Activated CD4-positive, alpha-beta T cell treated with anti-CD3 and anti-CD28 coated beads for 4 hours (primary cell): ENCODE measurements at places on chromosomes 1 and 21.

GRCh38 chr1:171251042-171251951 is 3.0 kb downstream of the FMO1 start:
- DNase-seq, result peak; percentile 6

DNA sequence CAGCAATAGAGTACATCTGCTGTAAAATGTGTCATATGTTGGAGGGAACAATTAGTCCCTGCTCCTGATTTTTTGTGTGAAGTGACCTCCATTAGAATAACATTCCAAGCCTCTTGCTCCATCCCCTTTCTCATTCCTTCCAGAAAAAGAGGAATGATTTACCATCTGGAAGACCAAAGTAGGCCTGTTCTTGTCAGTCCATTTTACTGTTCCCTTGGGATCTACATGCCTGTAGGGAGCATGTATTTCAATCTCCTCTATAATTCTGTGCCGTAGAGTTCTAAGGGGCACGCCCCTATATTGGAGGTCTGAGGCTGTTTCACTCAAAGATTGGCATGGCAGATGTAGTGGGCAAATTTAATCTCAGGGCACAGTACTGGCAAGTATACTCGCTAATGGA is 48.8 kb upstream of the MAN1A2 start:
- DNase-seq, result no peak

- no peak for DNase-seq
Measured at GRCh38 chr1:231020816-231021215, 19.2 kb downstream of the FAM89A start.

DNA sequence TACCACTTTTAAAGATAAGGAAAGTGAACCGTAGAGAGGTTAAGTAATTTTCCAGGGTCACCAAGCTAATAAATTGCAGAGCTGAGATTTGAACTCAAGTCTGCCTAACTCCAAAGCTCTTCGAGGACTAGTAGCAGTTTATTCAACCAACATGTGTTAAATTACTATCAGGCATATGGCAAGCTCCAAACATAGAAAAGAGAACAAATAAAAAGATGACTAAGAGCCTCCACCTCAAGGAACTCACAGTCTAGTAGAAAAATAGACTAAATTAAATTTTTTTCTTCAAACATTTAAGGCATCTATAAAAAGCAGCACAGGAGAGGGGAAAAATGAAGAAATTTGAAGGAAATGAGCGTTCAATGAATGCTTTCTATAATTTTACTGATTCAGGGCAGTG is 22.2 kb downstream of the SLC9C2 start:
- no peak for DNase-seq

GRCh38 chr21:34221331-34222030 is 142.3 kb upstream of the KCNE2 start:
- no peak for DNase-seq

DNA sequence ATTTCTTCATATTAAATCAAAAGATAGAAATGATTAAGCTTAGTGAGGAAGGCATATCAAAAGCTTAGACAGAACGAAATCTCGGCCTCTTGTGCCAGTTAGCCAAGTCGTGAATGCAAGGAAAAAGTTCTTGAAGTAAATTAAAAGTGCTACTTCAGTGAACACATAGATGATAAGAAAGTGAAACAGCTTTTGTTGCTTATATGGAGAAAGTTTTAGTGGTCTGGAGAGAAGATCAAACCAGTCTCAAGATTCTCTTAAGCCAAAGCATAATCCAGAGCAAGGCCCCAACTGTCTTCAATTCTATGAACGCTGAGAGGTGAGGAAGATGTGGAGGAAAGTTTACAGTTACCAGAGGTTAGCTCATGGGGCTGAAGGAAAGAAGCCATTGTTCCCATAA is 88.4 kb downstream of the ADGRL2 start:
- DNase-seq, result no peak

DNA sequence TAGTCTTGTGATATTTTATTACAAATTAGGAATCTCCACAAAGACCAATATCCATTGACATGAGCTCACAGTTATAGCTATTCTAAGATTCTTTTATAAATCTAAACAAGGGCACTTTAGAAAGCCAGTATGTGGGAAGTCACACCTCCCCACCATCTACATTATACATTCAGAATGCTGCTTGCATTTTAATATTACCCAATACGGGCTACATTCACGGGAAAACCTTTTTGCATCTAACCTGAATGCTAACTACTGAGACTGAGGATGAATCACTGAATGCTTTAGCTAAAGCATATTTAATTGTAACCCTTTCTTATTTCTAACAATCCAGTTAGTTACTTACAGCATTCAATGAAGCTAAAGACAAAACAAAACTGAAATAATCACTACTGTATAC is 53.1 kb downstream of the PCSK9 start:
- no peak for DNase-seq

GRCh38 chr1:28663871-28664470 is 4.6 kb upstream of the GMEB1 start:
- no peak for DNase-seq

DNA sequence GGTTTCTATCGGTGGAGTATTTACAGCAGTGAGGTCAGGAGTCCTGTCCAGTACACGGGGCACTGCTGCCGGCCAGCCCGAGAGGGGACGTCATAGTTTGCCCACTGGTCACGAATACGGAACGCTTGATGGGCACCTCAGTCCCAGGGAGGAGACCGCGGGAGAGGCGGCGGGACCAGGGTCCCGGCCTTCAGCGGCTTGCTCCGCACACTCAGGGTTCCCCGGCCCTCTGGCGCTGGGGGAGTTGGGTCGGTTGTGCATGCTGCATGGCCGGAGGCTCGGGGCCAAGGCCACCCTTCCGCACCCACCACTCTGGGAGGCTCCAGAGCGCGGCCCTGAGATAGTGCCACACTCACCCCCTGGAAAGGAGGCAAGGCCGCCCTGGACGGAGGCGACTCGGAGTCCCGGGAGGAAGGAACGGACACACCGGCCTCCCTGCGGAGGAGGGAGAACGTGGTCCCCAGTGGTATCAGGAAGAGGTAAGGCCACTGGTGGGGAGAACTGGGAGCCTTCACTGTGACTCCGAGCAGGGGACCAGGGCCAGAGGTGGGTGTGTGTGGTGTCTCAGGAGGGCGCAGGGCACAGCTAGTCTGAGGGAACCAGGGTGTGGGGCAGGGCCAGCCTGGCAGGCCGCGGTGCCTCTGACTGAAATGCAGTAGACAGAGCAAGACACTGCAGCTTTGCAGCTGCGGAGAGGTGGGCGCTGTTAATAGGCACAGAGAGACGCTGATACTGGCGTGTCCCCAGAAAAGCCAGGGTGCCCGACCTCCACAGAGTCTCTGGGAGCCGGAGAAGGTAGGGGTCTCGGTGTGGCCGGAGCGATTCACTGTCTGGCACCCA is 28.6 kb upstream of the PRSS38 start:
- no peak for DNase-seq

DNA sequence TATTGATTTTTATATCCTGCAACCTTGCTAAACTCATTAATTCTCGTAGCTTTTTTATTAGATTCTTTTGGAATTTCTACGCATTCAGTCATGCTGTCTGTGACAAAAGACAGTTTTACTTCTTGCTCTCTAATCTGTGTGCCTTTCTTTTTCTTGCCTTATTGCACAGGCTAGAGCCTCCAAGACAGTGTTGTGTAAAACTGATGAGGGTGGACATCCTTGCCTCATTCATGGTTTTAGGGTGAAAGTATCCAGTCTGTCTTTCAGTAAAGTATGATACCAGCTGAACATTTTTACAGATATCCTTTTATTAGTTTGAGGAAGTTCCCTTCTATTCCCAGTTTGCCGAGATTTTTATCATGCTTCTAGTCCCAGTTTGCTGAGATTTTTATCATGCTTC is 133.8 kb downstream of the HS2ST1 start:
- no peak for DNase-seq

DNA sequence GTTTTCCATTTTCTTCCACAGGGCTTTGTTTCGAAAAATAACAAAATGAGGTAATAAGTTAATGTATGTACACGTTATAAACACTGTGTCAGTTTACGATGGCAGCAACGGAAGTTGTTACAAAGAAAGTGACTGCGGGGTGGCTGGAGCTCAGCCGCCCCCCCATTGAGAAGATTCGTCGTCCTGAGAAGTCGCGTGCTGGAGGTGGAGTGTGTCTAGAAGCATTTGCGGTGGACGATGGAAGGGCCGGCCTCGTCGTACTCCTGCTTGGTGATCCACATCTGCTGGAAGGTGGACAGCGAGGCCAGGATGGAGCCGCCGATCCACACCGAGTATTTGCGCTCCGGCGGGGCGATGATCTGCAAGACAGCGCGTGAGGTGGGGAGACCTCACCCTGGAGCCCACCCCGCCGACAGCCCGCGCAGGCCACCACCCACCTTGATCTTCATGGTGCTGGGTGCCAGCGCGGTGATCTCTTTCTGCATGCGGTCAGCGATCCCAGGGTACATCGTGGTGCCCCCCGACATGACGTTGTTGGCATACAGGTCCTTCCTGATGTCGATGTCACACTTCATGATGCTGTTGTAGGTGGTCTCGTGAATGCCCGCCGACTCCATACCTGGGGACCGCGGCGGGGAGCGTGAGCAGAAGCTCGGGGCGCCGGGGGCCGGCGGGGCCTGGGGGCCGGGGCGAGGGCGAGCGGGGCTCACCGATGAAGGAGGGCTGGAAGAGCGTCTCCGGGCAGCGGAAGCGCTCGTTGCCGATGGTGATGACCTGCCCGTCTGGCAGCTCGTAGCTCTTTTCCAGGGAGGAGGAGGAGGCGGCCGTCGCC is 2.4 kb downstream of the ACTA1 start:
- no peak for DNase-seq

DNA sequence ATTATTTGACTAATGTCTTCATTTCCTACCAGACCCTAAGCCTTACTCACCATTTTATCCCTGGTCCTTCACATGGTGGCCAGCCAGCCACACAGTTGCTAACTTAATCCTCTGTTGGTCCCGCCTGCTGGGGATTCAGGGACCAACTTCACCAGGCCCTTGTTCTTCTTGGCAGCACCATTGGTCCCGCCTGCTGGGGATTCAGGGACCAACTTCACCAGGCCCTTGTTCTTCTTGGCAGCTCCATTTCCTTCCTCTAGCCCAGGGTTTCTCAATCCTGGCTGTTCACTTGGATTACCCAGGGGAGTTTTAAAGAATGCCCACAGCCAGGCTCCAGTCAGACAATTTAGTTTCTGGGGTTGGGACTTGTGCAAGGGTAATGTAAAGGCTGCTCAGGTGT is 233.1 kb upstream of the CSF3R start:
- DNase-seq, result no peak

DNA sequence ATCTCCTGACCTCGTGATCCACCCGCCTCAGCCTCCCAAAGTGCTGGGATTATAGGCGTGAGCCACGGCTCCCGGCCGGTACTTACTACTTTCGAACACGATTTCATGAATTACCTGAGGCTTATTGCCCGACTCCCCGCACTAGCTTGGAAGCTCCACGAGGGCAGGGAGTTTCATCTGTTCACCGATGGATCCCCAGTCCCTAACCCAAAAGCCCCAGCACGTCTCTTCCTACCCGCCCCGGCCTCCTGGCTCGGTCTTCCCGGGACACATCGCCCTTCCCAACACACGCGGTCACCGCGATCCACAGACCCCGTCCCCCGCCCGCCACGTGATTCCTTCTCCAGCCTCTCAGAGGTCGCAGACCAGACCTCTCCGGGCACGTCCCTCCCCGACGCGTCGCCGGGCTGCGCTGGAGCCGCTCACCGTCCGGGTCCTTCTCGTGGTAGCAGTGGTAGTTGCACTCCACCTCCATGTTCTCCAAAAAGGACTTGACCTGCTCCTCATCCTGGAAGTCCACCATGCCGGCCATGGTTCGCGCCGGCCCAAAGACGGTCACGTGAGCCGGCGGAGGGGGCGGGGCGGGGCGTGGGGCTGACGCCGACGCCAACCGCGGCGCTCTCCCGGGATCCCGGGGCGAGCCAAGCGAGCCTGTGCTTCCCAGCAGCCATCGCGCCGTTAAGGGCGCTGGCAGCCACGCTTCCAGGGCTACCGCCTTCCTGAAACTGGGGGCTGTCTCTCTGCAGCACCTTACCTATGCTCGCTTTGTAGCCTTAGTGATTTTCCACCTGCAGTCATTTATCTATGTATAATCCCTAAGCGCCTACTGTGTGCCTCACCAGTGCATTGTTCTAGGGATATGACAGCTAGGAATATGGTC is at the start of gene COA7:
Gene COA7 (minus strand): TSS at position 553 of the 880 bp plus-strand sequence. CDS start 21 bp downstream, at position 532.
- peak; percentile 43 for DNase-seq

DNA sequence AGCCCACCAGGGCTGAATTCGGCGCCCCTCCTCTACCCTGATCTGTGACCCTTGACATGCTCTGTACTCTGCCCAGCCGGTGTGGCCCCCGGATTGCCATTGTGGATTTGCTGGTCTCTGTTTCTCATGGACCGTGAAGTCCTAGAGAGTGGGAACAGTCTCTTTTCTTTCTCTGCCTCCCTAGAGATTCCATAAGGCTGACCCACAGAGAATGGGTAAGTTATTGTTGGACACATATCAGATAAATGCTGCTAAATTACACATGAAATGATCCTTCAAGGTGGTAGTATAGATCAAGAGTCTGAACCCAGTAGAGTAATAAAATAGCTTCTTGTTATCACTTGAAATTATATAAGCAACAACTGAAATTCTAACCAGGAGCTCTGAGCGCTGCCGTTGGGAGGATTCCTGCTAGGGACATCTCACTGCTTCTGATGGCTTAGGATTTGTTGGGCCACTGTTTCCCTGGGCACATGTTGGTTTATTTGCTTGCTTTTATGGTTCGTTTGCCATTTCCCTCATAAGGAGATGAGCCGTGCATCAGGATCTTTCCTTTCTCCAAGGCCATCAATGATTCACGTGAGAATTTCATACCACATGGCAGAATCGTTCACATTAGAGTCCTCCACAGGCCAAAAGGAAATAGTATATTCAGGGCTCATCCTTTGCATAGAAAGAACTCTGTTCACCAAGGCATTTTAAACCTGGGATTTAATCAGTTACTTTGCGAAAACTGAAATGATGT is 111.9 kb downstream of the ZBTB18 start:
- DNase-seq, result no peak

DNA sequence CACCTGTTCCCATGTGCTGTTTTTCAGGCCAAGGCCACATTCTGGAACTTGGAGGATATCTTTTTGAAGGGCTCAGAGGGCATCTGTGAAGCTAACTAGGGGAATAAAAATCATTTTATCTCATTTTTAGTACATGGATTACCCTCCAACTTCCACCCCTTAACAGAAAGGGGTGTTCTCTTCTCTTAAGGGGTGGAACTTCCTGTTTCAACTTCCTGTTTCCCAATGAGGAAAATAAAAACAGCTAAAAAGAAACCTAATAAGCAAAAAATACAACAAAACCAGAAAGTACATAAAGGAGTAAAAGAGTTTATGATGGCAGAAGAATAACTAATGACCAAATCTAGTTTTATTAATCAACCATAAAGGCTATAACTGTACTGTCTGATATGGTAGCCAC is 24.8 kb upstream of the SLC22A15 start:
- no peak for DNase-seq

DNA sequence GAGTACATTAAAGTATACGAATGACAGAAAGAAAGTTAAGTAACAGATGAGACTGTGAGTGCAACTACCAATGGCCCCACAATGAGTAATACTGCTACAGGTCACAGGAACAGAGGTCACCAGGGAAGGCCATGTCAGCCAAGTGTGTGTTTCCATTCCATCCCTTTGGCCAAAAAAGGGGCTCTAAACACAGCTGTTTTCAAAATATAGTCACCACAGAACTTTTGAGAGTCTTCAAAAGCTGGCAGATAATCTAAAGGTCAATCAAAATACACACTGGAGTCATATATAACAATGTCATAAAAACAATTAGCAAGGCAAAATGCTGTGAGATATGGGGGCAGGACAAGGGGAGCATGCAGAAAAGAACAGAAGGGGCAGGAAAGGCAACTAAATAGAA is 10.2 kb downstream of the USP24 start:
- no peak for DNase-seq

- DNase-seq, result no peak
Measured at GRCh38 chr1:231171623-231172197, 9.9 kb downstream of the TRIM67 start.

GRCh38 chr1:229204921-229205777 is 65.8 kb upstream of the RAB4A start:
- DNase-seq, result no peak
